ENCODE measurements at places on chromosomes 7 and 10. TPM values are rescaled to one million over a fixed set of nuclear protein-coding genes. Genes with fewer than 3 reads are reported as not detected.

SPOCK2 gene
- 547 TPM for total RNA-seq

GRCh38 chr7:6350433-6351058 is 78.1 kb upstream of the CYTH3 start:
- no peak for DNase-seq

- DNase-seq, result no peak
Measured at GRCh38 chr7:128997181-128997580, 57.7 kb downstream of the TNPO3 start.

FAM131B gene
- total RNA-seq, result 0.08 TPM

All from T-cell (primary cell).